Stimulated activated CD4-positive, alpha-beta T cell treated with anti-CD3 and anti-CD28 coated beads, Interleukin-2, amount 100 ng/mL, for 24 hours (primary cell): ENCODE measurements at places on chromosomes 1 and 21.

- no peak for DNase-seq
Observed at GRCh38 chr1:61852670-61853015, 110.4 kb downstream of the PATJ start.

GRCh38 chr1:223724376-223724775 is 12.0 kb downstream of the CAPN2 start:
- no peak for DNase-seq

GRCh38 chr1:38672692-38673091 is 186.9 kb downstream of the RRAGC start:
- DNase-seq: no peak

- no peak for DNase-seq
Observed at GRCh38 chr1:246659594-246660140, 64.5 kb upstream of the SCCPDH start.

GRCh38 chr1:234106032-234106431 is 201.6 kb downstream of the SLC35F3 start:
- DNase-seq: no peak

- peak; percentile 68 for DNase-seq
Observed at GRCh38 chr1:156746728-156747631, 4.5 kb downstream of the HDGF start.

- no peak for DNase-seq
Observed at GRCh38 chr1:184691719-184692324, 62.8 kb downstream of the EDEM3 start.

DNA sequence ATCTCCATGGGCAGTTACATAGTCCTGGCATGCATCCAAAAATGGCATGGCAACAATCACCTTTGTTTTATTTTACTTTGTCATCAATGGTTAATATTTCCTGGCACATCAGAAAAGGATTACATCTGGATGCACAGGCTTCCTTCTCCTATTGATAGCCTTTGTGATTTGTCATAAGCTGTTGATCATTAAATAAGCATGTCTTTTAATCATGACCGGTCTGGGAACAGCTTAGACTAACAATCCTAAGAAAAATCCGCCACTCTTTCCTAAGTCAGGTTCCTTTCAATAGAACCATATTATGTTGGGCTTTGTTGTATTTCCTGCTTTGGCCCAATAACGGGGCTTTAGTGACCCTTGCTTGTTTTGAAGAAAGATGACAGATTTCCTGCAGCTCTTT is 330.6 kb downstream of the DUSP10 start:
- no peak for DNase-seq

DNA sequence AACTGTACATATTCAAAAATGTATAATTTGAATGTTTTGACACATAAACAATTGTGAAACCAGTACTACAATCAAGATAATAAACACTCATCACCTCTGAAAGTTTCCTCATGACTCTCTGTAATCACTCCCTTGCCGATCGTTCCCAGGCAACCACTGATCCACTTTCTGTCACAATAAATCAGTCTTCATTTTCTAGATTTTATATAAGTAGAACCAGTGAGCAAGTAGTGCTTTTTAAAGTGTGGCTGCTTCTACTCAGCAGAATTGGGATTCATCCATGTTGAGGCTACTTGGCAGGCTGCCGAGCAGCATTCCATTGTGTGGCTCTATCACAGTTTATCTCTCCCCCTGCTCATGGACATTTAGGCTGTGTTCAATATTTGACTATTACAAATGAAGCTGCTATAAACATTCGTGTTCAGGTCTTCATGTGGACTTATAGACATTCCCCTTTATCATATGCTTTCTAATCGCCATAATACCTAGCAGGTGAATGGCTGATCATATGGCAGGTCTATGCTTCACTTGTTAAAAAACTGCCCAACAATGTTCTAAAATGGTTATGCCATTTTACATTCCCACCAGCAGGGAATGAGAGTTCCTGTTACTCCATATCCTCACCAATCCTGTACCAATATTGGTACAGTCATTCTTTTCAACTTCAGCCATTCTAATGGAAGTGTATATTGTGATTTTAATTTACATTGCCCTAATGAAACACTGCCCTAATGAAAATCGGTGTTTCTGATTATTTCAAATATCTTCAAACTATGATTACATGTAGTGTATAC is 20.5 kb downstream of the TEX38 start:
- DNase-seq: no peak

DNA sequence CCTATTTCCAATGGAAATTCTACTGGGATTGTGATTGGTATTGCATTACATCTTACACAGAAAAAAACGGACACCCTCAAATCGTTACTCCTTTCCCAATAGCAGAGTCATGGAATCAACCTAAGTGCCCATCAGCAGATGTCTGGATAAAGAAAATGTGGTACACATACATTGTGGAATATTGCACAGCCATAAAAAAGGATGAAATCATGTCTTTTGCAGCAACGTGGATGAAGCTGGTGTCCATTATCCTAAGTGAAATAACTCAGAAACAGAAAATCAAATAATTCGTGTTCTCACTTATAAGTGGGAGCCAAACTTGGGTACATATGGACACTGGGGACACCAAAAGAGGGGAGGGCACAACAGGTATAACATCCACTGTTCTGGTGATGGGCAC is 14.3 kb downstream of the HMGN1 start:
- no peak for DNase-seq

GRCh38 chr1:230052665-230053064 is 14.4 kb upstream of the GALNT2 start:
- no peak for DNase-seq

DNA sequence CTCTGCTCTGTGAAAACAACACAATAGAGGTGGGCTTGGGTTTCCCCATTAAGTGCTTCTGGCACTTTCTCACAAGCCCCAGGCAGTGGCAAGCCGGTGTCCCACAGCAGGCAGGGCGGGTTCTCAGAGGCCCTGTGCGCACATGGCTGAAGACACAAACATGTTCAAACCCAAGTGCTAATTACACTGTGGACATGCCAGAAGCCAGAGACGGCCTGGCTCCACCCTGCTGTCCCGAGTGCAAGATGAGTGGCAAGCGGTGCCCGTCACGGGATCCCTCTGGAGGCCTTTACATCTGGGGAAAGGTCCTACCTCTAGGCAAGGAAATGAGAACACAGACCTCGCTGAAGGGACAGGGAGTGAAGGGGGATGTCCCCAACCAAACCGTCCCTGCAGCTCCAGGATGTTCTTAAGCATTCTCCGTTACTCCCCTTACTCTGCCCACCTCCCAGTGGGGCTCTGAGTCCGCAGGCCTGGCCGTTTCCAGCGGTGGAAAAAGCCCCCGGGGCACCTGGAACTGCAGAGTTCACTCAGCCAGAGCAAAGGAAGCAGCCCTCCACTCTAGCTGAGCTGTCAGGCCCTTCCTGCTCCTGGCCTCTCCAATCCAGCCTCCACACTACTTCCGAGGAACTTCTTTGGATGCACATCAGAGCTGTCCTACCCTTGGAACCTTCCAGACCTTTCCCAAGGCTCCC is 57.4 kb downstream of the SLC66A1 start:
- DNase-seq: no peak

DNA sequence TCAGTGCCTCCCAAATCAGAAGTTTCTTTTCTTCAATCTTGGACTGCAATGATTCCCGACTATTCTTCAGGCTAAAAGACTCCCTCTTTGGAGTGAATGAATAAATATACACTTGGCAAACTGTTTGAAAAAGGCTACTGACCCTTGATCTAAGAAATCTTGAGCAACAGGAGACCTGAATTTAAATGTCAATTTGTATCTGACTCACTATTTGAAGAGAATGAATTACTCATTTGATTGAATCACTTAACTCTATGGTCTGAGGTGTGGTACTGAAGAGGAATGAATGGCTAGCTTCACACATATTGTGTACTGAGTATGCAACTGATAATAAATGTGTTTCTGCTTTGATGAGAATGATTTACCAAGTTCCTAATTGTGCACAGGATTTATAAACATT is 4.6 kb upstream of the SMG7 start:
- DNase-seq: no peak

GRCh38 chr1:33455539-33456501 is 16.6 kb upstream of the ZSCAN20 start:
- DNase-seq: peak; percentile 28

DNA sequence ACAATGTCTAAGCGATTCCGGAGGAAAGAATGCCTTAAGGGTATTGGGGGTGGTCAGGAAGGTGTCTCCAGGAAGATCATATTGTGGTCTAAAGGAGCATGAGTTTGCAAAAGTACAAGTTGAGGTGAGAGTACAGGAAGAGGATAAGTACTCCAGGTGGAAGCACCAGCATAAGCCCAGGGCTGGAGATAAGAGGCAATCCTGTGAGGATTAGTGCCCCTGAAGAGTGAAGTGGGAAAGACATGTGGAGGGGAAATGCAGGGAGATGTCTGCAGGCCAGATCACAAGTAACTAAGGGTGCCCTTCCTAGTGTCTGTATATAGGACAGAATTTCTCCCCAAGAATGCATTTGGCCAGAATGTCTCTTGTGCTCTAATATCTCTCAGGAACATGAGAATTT is 188.3 kb upstream of the DPT start:
- DNase-seq: no peak

GRCh38 chr1:53272349-53272748 is 34.0 kb upstream of the MAGOH start:
- DNase-seq: no peak

GRCh38 chr21:37513383-37513782 is 146.8 kb downstream of the DYRK1A start:
- DNase-seq: no peak

DNA sequence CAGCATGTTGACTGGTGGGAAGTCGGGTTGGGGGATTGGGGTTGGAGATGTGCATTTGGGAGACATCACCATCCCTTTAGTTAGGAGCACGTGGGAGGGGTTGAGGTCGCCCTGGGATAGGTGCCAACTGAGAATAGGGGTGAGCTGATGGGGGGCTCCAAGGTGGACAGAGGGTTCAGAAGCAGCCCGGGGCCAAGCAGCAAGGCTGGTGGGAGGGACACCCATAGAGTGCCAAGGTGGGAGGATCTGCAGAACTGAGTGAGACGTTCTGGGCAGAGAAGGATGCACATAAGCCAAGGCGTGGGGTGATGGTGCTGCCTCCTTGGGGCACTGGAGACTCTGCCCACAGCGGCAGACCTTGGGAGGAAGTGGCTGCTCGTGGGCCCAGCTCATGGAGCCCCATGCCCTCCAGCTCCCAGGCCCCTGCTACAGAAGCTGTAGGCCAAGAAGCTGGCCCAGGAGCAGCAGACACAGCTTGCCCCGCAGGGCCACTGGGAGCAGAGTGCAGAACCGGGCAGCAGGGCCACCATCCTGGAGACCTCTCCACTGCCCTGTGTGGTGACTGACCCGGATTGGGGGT is 31.4 kb upstream of the PKP1 start:
- no peak for DNase-seq

- no peak for DNase-seq
Observed at GRCh38 chr1:198143797-198144196, 13.0 kb upstream of the NEK7 start.

DNA sequence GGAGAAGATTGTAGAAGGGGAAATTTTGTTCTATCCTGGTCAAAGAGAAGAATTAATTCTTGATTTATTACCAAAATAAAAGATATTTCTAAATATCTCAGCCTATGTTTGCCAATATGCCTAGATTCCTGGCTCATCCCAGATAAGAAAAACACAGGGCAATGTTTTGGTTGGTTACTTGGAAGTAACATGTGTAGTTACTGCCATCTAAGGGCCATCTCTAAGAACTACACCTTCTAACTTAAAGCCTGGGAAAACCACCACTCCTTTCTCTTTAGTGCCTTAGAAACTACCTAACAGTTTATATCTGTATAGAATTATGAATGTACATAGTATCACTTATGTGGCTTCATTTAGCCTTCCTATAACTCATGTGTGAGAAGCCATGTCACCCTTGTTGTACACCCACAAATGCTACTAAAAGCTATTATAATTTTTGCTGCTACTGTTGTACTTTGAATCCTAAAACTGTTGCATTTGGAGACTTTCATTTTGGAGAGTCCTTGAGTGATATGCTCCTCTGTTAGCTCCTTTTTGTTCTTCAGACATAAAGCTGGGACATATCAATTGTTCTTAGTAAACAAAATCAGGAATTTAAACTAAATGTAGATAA is 4.5 kb downstream of the AIM2 start:
- no peak for DNase-seq
